Breast epithelium (tissue), 4 donors: ENCODE measurements at places on chromosomes 5 and 9.
A peak's percentile ranks its signal among the peaks of the same experiment; 100 is the strongest.

GRCh38 chr5:150488519-150489359 lies 19.2 kb upstream of the NDST1 start:
- DNase-seq = no peak
- peaks cover 23% of the 10 kb centered on the region for H3K4me1 ChIP-seq
- no peaks in the 10 kb centered on the region for H3K36me3 ChIP-seq
- H3K27ac ChIP-seq = peak overlapping the region; percentile 98

- H3K27me3 ChIP-seq = no peaks in the 10 kb centered on the region
- H3K4me1 ChIP-seq = no peaks in the 10 kb centered on the region
- no peaks in the 10 kb centered on the region for H3K36me3 ChIP-seq
- no peak for DNase-seq
- no peak overlapping the region for H3K4me3 ChIP-seq
Measured at GRCh38 chr9:87581513-87581912, 83.8 kb downstream of the DAPK1 start.

DNA sequence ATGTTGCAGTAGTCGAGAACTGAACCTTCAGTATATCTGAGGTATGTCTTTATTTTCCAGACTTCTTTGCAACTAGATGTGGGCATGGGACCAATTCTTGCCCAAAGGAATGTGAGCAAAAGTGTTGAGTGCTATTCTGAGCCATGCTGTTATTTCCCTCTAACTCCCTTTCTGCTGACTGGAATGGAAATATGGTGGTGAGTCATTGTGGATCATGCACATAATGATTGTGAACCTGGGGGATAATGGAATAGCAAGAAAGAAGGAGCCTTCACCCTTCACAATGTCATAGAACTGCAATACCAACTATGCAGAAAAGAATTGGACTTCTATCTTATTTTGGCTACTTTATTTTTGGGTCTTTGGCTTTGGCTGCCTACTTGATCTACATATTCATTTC lies 10.3 kb upstream of the DOCK2 start:
- H3K27ac ChIP-seq = no peak overlapping the region
- H3K27me3 ChIP-seq = no peaks in the 10 kb centered on the region
- no peak for DNase-seq
- H3K4me3 ChIP-seq = no peak overlapping the region
- H3K4me1 ChIP-seq = no peaks in the 10 kb centered on the region

DNA sequence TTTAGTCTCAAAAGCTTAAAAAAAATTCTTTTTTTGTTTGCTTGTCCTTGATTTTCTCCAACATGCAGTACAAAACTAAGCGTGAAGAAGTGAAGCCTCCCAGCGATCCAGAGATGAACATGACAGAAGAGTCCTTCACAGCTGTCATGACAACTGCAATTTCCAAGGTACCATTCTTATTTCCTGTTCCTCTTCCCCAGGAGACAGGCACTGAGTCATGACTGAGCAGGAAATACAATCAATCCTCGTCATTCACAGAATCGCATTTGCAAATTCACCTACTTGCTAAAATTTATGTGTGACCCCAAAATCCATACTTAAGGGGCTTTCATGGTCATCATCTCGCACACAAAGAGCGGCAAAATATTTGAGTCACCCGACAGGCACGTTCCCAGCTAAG lies 77.3 kb downstream of the SLC1A1 start:
- no peaks in the 10 kb centered on the region for H3K27me3 ChIP-seq
- H3K4me3 ChIP-seq = no peak overlapping the region
- H3K36me3 ChIP-seq = no peaks in the 10 kb centered on the region
- no peak overlapping the region for H3K27ac ChIP-seq
